ENCODE measurements at places on chromosomes 12 and 14. TPM values are rescaled to one million over a fixed set of nuclear protein-coding genes. Genes with fewer than 3 reads are reported as not detected.

- peak; percentile 68 for DNase-seq
These were observed 27.8 kb upstream of the SLC38A2 start for GRCh38 chr12:46400406-46400805.

- DNase-seq: no peak
These were observed 51.4 kb upstream of the GPR132 start for GRCh38 chr14:105116451-105117256.

GRCh38 chr14:20477211-20477876 is 8.1 kb downstream of the PNP start:
- DNase-seq: peak; percentile 92

DNA sequence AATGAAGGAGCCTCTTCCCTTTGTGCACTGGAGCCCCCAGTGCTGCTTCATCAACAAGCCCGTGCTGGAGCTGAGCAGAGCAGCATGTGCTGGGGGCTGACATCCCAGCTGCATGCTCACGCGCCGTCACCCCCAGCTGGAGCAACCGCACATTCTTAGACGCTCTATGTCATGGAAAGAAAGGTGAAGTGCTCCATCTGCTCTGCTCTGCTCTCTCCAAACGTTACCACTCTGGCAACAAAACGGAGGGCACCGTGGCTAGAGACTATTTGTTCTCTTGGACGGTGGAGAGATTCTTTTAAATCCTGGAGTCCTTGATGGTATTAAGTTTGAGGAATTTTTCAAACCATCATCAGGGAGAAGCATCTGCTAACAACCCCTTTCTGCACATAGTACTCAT is 208.4 kb downstream of the C12orf75 start:
- DNase-seq: peak; percentile 26

DNA sequence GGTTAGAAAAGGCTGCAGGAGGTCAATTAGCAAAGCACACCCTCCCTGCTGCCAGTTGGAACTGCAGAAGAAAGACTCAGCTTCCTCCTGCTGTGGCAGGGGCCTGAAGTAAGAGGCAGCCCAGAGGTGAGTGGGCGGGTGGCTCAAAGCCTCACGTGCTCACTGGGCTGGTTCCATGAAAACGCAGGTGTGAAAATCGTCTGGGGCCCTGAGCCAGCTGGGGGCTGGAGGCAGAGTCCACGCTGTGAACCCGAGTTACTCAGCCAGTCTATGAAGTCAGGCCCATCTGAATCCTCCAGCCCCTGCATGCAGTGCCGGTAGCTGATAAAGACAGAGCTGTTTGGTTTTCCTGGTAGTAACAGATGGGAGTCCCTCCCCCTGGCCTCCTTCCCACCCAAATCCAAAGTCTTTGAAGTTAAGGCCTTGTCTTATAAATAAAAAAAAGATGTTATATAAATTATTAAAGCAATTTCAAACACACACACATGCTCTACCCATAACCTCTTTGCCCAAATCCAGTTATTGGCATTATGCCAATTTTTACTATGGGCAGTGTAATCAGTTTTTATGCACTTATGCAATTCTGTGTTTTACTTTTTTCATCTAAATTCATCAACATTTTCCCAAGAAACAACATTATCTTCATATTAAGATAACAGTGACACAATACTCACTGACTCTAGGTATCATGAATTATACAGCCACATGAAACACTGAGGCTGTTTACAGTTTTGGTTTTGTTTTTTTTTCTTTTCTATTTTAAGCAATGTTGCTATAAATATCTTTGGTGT is 57.9 kb upstream of the PNMA1 start:
- DNase-seq: peak; percentile 71

GRCh38 chr14:73457924-73458182 is 493 bp downstream of the NUMB start:
- DNase-seq: no peak

- peak; percentile 56 for DNase-seq
These were observed 154.3 kb downstream of the CEP83 start for GRCh38 chr12:94305130-94305957.

DNA sequence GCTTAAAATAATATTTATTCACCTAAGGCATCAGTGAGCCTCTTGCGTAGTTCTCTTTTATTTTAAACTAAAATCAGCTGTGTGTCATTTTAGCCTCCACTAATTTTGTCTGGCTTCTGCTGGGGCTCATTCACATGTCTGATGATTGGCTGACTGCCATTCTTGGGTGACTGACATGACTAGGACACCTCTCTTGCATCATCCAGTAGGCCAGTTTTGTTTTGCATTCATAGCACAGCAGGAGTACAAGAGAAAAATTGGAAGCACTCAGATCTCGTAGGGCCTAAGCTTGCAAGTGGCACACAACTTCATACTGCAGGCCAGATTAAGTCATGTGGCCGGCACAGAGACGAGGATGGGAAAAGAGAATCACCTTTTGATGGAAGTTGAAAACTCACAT is 1226.5 kb downstream of the GALC start:
- DNase-seq: no peak

The KCNA5 gene
- total RNA-seq: not detected

The NRXN3 gene
- total RNA-seq: 0.18 TPM

The ARHGEF25 gene
- total RNA-seq: 18.3 TPM

The ESRRB gene
- not detected for total RNA-seq

The CPM gene
- total RNA-seq: 0.08 TPM

The PIWIL1 gene
- not detected for total RNA-seq

The JPH4 gene
- not detected for total RNA-seq

All from fibroblast of the aortic adventitia (primary cell).